GM20000 (cell line): ENCODE measurements at places on chromosomes 7 and 10.

DNA sequence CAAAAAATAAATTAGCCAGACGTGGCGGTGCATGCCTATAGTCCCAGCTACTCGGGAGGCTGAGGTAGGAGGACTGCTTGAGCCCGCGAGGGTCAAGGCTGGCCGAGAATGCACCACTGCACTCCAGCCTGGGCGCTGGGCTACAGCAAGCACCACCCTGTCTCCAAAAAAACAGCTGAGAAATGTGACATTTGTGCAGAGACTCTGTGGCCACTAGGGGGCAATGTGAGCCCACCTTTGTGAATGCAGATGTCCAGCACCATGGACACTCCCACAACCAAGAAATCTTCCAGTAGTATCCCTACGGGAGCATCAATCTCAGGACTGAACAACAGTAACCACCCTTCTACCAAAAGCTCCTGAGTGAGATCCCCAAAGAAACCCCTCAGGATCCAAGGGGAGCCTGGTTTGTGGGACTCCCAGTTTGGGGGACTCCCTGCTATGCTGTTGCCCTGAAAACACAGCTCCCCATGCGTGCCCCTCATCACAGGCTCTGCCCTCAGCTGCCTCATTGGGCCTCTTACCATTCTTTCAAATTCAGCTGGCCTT, 6.2 kb upstream of the AHCYL2 start:
- DNase-seq: peak; percentile 81

DNA sequence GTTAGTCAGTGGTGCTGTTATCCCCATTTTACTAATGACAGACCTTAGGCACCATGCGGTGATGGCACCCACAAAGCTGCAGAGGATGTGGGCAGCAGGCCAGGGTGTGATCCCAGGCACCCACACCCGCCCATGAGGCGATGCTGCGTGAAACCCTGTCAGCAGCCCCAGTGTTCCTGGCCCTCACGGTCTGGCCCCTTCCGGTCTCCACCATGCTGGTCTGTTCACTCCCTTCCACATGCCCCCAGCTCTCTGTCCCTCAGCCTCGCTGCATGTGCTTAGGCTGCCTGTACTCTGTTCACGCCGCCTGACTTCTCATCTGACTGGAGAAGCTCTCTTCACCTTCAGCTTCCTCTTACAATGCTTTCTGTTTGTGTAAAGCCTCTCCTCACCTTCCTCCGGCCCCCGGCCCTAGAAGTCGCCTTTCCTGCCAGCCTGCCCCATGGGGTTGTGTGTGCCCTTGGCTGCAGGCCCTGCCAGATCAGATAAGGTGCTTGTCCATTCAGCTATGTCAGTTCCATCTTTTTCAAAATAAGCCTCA, 17.6 kb upstream of the ORAI2 start:
- no peak for DNase-seq

DNA sequence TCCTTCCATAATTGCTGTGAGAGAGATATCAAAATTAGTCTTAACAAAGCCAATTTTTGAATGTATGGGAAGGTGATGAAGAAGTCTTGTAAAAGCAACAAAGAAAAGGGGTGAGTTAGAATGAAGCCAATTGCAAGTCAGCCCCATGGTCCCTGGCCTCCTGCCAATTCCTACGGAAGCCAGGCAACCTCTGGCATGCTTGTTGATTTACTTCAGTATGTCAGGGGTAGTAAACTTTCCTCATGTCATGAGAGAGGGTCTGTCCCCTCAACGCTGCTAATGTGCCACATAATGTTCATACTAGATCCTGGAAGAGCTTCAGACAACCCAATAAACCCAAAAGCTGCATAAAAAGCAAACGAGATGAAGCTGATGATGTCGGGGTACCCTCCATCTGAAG, 159.1 kb upstream of the YAE1 start:
- DNase-seq: no peak

GRCh38 chr7:92560602-92561001, 29.6 kb downstream of the FAM133B start:
- no peak for DNase-seq

GRCh38 chr10:72379062-72379461, 24.3 kb upstream of the DNAJB12 start:
- no peak for DNase-seq

- DNase-seq: peak; percentile 61
Observed at GRCh38 chr7:87926581-87927461, 7.2 kb upstream of the ADAM22 start.

DNA sequence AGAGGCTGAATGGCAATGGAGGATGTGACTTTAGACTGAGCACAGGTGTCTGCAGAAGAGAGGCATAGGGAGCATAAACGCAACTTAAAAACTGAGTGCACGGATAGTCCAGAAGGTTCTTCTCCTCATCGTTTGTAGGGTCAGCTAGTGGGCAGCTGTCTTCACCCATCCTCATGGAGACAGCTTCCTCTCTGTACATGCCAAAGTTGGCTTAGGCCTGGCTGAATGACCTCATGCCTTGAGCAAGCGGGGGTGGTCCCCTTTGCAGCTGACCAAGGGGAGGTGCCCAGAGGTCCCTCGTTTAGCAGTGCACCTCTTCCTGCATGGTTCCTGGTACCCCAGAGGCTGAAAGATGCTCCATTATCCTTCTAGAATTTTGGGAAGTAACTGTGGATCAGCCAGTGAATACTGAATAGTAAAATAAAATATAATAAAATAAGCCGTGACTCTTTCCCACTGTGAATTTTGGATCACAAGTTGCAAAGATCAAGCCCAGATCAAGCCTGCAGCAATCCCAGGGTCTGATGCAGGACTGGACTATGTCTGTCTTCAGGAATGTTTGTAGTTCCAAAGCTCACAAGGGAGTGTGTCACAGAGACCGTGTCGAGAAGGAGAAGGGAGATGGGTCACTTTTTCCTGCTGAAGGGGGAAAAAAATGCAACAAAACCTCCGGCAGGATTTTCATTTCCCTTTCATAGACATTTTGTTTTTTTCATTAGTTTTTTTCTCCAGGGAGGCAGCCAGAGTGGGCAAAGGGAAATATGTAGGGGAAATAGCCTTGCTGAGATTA, 295.3 kb upstream of the MKI67 start:
- DNase-seq: no peak

DNA sequence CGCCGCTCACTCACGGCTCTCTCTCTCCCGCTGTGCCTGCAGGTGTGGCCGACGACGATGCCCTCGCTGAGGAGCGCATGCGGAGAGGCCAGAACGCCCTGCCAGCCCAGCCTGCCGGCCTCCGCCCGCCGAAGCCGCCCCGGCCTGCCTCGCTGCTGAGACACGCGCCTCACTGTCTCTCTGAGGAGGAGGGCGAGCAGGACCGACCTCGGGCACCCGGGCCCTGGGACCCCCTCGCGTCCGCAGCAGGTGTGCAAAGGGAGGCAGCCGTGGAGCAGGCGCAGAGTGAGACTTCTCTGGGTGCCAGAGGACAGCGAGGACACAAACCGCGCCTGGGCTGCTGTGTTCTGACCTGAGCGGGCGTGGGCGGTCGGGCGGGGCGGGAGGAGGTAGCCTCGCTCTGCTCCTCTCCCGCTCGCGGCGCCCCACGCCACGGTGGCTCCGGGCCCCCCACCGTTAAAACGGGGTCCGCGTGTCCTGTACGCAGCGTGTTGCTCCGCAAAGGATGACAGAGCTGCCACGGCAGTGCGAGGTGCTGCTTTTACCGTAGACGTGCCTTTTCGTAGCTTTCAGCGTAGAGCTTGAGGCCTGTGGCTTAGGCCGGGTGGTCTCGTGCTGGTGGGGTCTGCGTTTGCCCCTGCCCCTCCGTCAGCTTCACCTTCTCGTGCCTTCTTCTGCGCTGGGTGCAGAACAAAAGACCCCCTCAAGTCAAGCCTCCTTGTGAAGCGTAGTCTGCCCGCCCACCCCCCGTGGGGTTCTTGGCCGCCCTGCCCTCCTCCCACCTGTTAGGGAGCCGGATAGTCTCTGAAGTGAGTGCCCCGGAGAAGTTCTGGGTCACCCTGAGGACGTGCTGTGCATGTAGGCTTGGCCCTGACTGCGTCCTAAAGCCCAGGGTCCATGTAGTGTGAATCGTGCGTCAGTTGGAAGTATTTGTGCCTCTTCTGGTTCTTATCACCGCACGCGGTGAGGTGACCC, 73.2 kb downstream of the DNAJB6 start:
- DNase-seq: peak; percentile 32

GRCh38 chr7:41436139-41436538, 266.8 kb downstream of the INHBA start:
- no peak for DNase-seq
